Lower lobe of right lung (tissue), 2 donors: ENCODE measurements at places on chromosomes 5 and 9. TPM values are rescaled to one million over a fixed set of nuclear protein-coding genes. Genes with fewer than 3 reads are reported as not detected.

DNA sequence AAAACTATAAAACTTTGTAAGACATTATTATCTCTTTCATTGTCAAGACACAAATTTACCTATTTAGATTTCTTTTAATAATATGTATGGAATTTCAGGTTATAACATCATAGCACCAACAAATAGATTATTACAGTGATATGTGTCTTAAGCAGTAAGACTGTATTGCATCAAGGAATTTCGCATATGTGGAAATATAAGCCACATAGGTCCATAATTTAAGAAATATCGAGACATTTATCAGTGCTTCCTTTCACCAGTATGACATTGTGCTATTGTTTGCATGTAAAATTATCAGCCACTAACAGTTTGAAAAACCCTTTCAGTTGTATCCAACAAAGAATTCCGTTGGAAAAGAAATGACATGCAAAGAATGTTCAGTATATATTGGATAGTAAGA lies 186.7 kb upstream of the RASA1 start:
- no peak overlapping the region for H3K4me3 ChIP-seq
- no peaks in the 10 kb centered on the region for H3K27me3 ChIP-seq
- peaks cover 6% of the 10 kb centered on the region for H3K4me1 ChIP-seq
- no peak overlapping the region for H3K27ac ChIP-seq
- DNase-seq = no peak
- H3K36me3 ChIP-seq = no peaks in the 10 kb centered on the region

ZNF782 gene
- total RNA-seq = 6.4 TPM

MRPS27 gene
- total RNA-seq = 35.1 TPM

DNA sequence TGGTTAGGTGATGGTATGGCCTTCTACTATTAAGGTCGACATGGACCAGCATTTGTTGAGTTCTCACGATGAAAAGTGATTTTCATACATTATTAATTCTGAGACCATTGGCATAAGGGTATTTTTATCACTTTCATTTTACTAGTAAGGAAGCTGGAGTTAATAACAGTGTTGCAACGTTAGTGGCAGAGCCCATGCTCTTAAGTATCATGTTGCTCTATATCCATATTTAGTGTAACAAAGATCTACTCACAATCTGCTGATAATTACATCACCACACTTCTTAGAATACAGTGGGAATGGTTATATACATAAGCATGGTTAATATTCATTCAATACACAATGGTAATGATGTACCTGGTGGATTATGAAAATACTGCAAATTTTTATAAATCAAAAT lies 81.9 kb downstream of the PRR16 start:
- no peak overlapping the region for H3K4me3 ChIP-seq
- H3K27me3 ChIP-seq = no peaks in the 10 kb centered on the region
- DNase-seq = no peak
- no peaks in the 10 kb centered on the region for H3K4me1 ChIP-seq

DNA sequence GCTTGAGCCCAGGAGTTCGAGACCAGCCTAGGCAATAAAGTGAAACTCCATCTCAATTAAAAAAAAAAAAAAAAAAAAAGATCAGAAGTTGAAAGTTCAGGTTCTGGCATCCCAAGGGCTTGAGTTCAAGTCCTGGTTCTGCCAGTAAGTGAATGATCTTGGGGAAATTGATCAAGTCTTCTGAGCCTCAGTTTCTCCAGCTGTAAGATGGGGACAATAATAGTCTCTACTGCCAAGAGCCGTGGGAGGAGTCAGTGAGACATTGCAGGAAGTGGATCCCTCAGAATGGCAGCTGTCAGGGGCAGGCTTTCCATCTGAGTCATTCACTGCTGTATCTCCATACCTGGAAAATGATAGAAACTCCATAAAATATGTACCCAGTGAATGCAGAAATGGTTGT lies 37.8 kb upstream of the FUBP3 start:
- no peaks in the 10 kb centered on the region for H3K4me1 ChIP-seq
- no peak overlapping the region for H3K27ac ChIP-seq
- H3K27me3 ChIP-seq = peaks cover 55% of the 10 kb centered on the region
- no peak for DNase-seq

CDC20B gene
- 0.24 TPM for total RNA-seq

C5orf58 gene
- not detected for total RNA-seq

- no peak overlapping the region for H3K27ac ChIP-seq
- no peaks in the 10 kb centered on the region for H3K4me1 ChIP-seq
- no peaks in the 10 kb centered on the region for H3K27me3 ChIP-seq
- H3K4me3 ChIP-seq = no peak overlapping the region
Measured at GRCh38 chr9:17744786-17745185, 165.9 kb downstream of the SH3GL2 start.

GRCh38 chr5:102802708-102803458 lies 47.8 kb downstream of the PAM start:
- no peak overlapping the region for H3K27ac ChIP-seq
- no peak overlapping the region for H3K4me3 ChIP-seq
- H3K4me1 ChIP-seq = peaks cover 32% of the 10 kb centered on the region
- DNase-seq = no peak
- no peaks in the 10 kb centered on the region for H3K36me3 ChIP-seq

- H3K4me1 ChIP-seq = peaks cover 12% of the 10 kb centered on the region
- no peaks in the 10 kb centered on the region for H3K27me3 ChIP-seq
- H3K36me3 ChIP-seq = peaks cover 58% of the 10 kb centered on the region
Measured at GRCh38 chr9:131432050-131432449, 38.2 kb downstream of the PRRC2B start.

DNA sequence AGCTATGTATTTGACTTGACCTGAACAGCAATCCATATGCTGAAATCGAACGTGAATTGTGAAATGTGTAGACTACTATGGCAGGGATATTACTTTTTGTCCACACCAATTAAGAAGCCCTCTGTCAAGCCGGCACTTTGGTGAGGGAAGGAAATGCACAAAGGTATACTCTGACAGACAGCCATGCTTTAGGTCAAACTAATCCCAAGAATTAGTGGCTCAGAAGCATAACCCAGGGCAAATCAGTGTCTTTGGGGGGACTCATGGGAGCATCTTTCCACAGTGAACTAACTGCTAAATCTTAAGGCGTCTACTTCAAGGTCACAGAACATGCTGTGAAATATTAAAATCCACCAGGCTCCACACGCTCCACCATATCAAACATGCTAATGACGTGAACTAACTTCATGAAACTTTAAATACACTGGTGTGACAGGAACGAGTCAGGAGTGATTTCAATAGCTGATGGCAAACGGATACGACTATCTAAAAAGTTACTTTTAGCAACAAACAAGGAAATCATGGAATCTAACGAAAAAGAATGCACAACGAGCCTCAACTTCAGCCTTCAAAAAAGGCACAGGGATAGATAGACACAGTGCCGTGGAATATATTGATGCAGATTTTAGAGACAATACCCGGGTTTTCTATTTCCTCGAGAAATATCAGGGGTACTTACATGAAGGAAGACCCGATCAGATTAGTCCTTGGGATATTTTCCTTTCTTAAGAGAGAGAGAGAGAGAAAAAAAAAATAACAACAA lies 527 bp downstream of the MEF2C start:
- H3K36me3 ChIP-seq = no peaks in the 10 kb centered on the region
- no peak for DNase-seq
- peak overlapping the region; percentile 86 for H3K27ac ChIP-seq
- no peaks in the 10 kb centered on the region for H3K27me3 ChIP-seq

FAM163B gene
- total RNA-seq = not detected

ASPN gene
- total RNA-seq = 2.3 TPM

- DNase-seq = no peak
- no peak overlapping the region for H3K4me3 ChIP-seq
- H3K4me1 ChIP-seq = no peaks in the 10 kb centered on the region
- no peak overlapping the region for H3K27ac ChIP-seq
- peaks cover 16% of the 10 kb centered on the region for H3K36me3 ChIP-seq
- no peaks in the 10 kb centered on the region for H3K27me3 ChIP-seq
Measured at GRCh38 chr9:89366711-89367110, 48.4 kb downstream of the SECISBP2 start.

GRCh38 chr5:127097278-127097677 lies 24.0 kb upstream of the C5orf63 start:
- no peaks in the 10 kb centered on the region for H3K36me3 ChIP-seq
- H3K4me1 ChIP-seq = no peaks in the 10 kb centered on the region
- no peaks in the 10 kb centered on the region for H3K27me3 ChIP-seq
- no peak overlapping the region for H3K27ac ChIP-seq
- no peak for DNase-seq
- no peak overlapping the region for H3K4me3 ChIP-seq

DNA sequence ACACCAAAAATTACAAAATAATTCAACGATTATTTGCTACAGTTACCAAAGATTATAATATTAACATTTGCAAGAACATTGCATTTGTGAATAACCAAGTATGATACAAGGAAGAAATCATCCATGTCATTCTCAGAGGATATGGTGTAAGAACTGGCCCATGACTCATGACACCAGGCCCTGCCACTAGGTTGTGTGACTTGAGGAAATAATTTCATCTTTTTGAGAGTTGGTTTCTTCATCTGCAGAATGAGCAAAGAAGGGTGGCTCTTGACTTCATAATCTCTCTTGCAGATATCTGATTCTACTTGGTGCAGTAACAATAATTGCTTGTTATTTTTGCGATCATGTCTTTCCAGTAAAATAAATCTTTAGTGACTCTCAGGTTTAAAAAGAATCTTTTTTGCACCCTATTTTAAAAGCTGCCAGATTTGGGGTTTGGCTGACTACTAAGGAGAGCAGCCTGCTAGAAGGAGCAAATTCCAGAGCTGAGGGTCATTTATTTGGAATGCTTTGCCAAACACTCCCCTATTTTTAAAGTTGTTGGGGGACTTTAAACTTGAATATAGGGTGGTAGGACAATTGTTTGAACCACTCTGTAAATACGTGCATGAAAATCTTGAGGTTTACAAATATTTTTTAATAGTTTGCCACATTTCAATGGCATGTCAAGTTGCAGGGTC lies 23.5 kb downstream of the ITGA1 start:
- H3K27me3 ChIP-seq = no peaks in the 10 kb centered on the region
- peaks cover 66% of the 10 kb centered on the region for H3K4me1 ChIP-seq
- DNase-seq = peak; percentile 44
- H3K27ac ChIP-seq = no peak overlapping the region
- no peaks in the 10 kb centered on the region for H3K36me3 ChIP-seq

GRCh38 chr5:178396796-178397720 lies 164.5 kb upstream of the PHYKPL start:
- no peaks in the 10 kb centered on the region for H3K36me3 ChIP-seq
- H3K27ac ChIP-seq = no peak overlapping the region
- no peaks in the 10 kb centered on the region for H3K27me3 ChIP-seq
- peak; percentile 41 for DNase-seq
- peaks cover 15% of the 10 kb centered on the region for H3K4me1 ChIP-seq
- no peak overlapping the region for H3K4me3 ChIP-seq

DNA sequence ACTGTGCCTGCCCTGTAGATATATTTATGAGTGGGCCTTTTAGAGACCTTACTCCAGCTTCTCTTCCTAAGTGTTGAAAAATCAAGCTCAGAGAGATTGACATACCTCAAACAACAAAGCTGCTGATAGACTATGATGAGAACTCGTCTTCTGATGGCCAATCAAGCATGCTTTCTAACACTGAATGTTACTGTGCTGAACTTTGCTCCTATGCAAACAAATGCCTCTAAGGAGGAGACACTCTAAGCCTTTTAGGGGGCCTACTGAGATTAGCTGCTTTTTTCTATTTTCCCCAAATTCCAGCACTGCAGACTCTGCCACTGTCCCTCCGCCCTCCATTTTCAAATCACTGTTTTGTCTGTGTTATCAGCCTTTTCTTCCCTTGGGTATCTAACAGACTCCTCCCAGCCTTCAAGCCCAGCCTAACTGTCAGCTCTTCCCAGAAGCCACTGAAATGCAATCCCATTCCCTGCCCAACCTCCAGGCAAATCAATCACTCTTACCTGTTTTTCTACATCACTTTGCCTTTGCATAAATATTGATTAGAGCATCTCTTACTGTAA lies 39.5 kb downstream of the TXNDC8 start:
- no peaks in the 10 kb centered on the region for H3K4me1 ChIP-seq
- no peak for DNase-seq
- H3K27ac ChIP-seq = no peak overlapping the region
- no peak overlapping the region for H3K4me3 ChIP-seq
- no peaks in the 10 kb centered on the region for H3K27me3 ChIP-seq

DNA sequence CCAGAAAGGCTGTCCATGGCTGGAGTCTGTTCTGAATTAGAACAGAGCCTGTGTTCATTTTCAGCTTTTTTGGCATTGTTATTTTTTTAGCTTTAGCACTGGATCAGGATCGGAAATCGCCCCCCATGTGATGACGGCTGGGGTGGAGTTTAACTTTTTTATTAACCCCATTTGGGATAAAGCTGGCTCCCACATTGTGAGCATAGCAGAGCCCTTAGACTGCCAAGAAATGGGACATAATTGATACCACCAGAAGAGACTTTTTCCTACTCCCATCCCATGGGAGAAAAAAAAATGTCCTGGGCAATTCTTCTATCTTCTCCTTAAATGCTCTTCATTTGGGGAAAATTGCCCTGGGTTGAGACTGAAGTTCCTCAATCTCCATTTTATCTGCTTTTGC lies 52.4 kb downstream of the SLIT3 start:
- no peaks in the 10 kb centered on the region for H3K27me3 ChIP-seq
- no peak for DNase-seq
- H3K27ac ChIP-seq = no peak overlapping the region
- H3K4me3 ChIP-seq = no peak overlapping the region
- H3K36me3 ChIP-seq = no peaks in the 10 kb centered on the region

DNA sequence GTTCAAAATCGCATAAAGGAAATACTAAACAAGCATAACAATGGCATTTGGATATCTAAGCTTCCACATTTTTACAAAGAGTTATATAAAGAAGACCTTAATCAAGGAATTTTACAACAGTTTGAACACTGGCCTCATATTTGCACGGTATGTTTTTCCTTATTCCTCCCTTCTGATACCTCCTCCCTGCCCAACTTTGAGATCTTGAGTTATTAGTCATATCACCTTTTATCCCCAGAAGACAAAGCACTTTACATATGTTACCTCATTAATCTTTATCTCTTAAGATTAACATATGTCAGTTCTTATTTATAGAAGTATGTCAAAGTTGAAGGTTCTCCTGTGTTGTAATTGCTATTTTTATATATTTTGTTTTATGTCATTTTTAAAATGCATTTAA lies 29.8 kb downstream of the TDRD7 start:
- no peaks in the 10 kb centered on the region for H3K27me3 ChIP-seq
- H3K4me3 ChIP-seq = no peak overlapping the region
- peaks cover 21% of the 10 kb centered on the region for H3K36me3 ChIP-seq
- no peaks in the 10 kb centered on the region for H3K4me1 ChIP-seq
- H3K27ac ChIP-seq = no peak overlapping the region
- no peak for DNase-seq

- H3K4me3 ChIP-seq = peak overlapping the region; percentile 65
- DNase-seq = peak; percentile 88
- peaks cover 6% of the 10 kb centered on the region for H3K4me1 ChIP-seq
Measured at GRCh38 chr9:14993061-14993800, 83.0 kb upstream of the FREM1 start.

IRX4 gene
- not detected for total RNA-seq

DNA sequence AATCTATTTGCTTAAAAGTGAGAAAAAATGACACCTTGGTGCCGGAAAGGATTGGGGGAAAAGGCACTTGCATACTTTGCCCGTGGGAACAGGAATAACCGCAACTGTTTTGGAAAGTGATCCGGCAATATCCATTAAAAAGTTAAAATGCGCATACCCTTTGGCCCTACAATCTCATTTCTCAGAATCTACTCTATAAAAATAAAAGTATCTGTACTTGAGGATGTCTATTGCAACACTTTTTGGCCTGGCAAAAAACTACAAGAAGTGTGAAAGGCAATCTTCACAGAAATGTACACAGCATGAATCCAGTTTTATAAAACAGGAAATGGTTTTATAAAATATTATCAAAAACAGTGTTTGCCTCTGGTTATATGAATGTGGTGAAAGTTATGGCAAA lies 58.3 kb upstream of the NFIL3 start:
- H3K4me1 ChIP-seq = no peaks in the 10 kb centered on the region
- H3K4me3 ChIP-seq = no peak overlapping the region
- no peak for DNase-seq
- H3K36me3 ChIP-seq = no peaks in the 10 kb centered on the region
- peaks cover 4% of the 10 kb centered on the region for H3K27me3 ChIP-seq
- H3K27ac ChIP-seq = no peak overlapping the region
